AML-193 (cell line): ENCODE measurements at places on chromosomes 2 and 18.

DNA sequence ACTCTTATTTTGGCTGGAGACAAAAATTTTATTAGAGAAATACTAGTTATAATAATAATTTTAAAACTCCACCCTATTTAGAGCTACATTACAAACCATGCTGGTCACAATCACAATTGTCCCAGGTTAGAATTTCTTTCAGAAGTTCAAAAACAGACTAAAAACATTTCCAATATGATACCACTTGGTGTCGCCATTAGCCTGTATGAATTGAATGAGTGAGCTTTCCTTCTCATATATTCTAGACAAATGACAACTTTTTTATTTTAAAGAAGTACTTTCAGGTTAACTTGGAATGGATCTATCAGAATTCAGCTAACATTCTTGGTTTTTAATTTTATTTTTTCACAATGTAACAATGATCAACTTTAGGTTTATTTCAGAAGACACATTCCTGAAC lies 48.0 kb downstream of the SERPINB8 start:
- peak; percentile 7 for DNase-seq

GRCh38 chr2:27370816-27371620 lies 602 bp downstream of the SNX17 start:
- DNase-seq, result peak; percentile 80

DNA sequence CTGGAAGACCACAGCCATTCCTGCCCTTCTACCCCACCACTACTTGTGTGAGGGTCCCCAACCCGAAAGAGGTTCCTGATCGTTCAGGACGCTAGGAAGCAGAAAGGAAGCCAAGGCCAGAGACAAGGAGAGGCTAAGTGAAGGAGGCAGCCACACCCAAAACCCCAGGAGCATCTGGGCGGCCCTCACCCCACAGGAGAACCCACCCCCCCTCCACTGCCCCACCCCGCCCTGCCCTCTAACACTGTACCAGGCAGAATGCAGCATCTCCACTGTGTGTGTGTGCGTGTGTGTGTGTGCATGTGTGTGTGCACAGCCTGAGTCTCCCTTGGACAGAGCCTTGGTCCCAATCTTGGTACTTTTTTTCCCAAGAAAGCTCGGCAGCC lies 207.5 kb upstream of the HAAO start:
- no peak for DNase-seq

DNA sequence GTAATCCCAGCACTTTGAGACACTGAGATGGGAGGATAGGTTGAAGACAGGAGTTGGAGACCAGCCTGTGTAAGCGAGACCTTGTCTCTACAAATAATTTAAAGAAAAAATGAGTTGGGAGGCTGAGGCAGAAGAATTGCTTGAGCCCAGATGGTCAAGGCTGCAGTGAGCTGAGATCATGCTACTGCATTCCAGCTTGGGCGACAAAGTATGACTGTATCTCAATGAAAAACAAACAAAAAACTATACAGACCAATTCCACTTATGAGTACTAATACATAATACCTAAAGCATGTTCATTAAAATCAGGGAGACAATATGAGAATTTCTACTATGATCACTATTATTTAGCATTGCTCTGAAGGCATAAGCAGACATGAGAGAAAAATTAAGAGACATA lies 12.6 kb downstream of the RNF149 start:
- DNase-seq, result no peak

DNA sequence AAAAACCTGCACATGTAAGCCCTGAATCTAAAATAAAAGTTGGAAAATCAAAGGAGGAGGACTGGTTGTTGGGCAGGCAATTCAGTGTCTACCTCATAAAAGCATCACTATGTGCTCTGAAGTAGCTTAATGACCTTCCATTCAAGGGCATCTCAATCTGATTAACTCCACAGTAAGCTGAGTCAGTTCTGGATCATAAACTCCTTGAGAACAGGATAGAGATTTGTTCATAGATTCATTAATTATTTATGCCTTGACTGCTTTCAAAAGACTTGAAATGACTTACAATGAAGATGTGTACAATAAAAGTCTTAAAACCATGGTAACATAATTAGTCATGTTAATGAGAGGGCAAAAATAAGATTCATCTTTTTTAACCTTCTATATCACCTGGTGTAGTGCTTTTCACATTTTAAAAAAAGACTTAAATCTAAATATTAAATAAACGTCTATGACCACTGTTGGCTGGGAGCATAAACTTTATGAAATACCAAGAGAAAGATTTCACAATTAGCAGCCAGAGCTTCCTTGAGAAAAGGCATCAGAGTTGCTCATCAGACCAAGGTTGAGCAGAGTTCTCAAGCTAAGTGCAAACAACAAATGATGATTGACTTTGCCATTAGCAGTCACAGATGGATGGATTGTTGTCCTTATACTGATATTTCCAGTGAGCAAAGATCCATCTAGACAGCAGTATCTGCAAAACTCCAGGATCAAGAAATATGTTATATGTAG lies 237.3 kb upstream of the THUMPD2 start:
- no peak for DNase-seq

DNA sequence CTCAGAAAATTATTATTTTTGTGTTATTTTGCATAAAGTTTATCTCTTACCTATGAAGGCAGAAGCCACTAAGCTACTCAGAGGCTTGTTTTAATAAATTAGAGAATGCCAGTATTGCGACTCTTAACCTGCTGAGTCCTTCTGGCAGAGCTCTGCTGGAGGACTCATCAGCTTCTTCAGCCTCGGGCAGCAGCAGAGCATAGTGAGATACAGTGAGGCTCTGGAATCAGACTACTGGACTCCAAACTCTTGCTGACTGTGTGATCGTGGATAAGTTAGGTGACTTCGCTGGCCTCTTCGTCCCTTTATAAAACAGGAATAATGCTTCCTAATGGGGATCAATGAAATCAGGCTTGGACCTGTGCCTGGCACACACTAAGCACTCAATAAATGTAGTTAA lies 1.7 kb downstream of the PTRHD1 start:
- DNase-seq, result no peak

- no peak for DNase-seq
These were observed 67.1 kb upstream of the CNTNAP5 start for GRCh38 chr2:123958011-123958410.

DNA sequence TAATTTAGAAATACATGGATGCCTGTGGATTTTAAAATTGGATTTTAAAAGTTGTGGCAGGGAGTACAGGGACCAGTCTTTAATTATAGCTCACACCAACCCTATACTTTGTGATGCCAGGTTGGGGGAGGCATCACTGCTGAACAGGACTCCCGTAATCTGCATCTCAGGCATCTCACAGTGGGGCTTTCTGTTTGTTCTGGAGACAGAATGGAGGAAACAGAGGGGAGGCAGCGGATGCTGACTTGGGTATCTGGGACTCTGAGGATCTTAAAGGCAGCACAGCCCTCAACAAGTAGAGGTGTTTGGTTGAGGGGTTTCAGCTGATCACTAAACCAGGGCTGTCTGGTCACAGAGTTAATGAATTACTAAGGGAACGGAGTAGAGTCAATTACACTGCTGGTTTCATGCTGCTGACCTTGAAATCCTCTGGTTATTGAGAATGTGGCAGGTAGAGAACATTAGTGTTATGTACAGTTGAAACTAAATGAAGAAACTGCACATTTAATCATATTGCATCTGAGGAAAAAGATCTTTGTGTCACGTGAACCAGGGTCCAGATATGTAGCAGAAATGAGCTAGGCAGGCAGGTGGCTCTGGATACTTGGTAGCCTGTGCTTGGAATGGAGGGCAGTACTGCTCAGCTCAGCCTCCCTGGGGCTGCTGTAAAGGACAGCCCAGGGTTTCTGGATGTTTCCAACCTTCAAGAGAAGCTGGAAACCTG lies 40.3 kb downstream of the FHOD3 start:
- no peak for DNase-seq

DNA sequence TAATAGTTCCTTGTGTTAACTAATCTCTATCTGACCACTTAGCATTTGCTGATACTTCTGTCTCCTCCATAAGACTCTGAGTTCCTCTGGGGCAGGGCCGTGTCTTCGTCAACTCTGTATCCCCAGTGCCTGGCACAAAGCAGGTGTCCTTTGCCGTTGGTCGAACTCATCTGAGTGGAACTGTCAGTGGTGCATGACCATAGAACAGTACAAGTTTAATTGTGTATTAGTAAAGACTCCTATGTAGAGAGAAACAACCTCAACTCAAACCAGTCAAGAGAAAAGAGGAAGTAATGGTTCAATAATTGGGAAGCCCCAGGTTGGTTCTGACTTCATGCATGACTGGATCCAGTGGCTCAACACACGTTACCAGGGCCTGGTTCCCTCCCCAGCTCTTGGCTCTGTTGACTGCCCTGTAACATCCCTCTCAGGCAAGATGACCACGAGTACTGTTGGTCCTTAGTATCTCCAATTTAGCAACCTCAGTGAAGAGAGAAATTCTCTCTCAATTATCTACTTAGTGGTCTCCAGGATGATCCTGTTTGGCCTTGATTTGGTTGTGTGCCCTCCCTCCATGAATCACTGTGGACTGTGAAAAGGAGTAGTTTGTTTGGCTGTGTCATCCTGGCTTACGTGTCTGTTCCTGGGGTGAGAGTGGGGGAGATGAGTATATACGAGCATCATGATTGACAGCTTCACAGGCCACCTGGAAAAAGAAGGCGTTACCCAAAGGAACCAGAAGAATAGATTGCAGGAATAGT lies 58.5 kb upstream of the MSH6 start:
- DNase-seq, result peak; percentile 0

DNA sequence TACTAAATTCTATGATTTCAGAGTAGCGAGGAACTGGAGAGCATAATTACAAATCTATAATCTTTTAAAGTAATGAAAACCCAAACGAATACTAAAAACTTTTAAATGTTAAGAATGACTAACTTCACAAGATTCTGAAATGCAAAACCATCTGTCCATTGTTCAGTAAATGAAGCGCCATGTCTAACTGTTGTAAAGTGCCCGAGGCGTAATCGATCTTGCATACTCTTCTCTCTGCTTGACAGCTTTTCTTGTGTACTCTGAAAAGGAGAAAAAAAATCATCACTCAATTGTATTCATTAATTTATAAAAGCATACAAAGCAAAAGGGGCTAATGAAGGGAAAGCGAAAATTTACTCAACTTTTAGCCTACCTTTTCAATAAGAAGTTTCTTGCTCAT lies 111.0 kb downstream of the TLK1 start:
- no peak for DNase-seq

DNA sequence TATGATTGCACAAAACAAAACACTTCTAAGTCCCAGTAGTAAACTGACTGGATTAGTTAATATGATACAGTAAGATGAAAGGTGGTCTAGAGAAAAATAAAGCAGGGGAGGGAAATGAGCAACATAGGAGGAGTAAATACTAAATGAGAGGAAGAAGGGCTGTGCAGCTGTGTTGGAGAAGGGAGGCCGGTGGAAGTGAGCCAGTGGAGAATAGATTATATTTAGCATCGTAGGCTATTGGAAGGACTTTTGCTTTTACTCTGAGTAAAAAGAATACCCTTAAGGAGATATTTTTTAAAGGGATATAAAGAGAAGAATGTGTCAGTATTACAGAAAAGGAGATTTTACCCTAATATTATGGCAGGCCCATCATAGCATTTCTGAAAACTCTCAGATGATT lies 12.7 kb downstream of the WDR75 start:
- DNase-seq, result no peak

DNA sequence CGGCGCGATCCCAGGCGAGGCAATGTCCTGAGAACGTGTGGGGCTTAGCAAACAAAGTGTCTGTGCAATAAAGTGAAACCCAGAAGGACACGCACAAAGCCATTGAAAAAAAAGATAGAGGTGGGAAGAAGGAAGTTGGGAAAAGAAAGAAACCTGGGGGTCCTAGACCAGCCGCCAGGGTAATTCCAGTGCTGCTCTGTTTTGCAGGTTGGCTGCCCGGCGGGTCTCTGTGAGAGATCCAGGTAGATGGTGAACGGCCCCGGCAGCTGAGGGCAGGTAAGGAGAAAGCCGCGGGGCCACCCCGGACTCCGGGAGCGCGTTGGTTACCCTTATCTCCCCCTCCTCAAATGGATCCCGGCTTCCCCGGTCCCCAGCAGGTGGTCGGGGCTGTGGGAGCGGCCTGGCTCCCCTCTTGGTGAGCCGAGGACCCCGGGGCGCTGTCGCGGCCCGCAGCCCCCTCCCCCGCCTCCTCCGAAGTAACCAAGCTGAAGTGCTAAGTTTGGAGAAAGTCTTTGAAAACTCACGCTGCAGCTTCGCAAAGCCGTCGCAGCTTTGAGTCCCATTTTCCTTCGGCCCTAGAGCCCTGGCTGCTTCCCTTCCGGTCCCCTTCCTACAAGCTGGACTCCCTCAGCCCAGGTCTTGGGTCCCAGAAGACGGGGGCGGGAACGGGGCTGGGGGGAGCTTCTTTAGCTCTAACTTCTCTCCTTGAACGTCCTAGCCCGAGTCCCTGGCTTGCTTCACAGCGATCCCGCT lies 588 bp downstream of the OTX1 start:
- no peak for DNase-seq

DNA sequence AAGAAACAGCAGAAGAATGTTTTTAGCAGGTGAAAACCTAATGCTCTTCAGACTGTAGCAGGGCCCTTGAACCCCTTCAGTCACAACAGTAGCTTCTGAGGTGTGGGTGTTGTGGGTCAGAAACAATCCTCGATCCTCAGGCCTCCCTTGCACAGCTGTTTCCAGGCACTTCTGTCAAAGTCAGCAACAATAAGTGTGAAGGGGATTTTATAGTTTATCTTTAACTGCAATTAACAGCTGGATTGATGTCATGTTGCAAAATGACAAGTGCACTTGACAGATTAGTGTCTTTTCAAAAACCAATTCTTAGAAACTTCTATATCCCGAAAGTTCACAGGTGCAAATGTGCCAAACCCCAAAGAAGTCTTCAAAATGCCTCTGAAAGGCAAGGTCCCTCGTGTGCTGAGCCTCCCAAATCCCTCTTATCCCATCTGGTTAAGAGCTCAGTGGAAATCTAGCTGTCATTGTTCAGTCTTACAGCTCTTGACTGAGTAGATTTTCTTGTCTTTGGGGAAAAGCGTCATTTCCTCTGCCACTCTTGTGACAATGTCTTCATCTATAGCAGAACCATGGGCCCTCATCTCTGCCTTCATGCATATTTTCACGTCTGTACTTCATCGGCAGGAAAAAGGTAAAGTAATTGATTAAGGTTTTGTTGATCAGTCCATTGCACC lies 29.6 kb downstream of the M1AP start:
- no peak for DNase-seq

- no peak for DNase-seq
These were observed 50.1 kb upstream of the GAREM1 start for GRCh38 chr18:32520771-32521170.

GRCh38 chr2:233807215-233807865 lies 29.2 kb downstream of the MROH2A start:
- DNase-seq, result no peak

- no peak for DNase-seq
These were observed 114.0 kb downstream of the NEDD4L start for GRCh38 chr18:58158008-58158407.

DNA sequence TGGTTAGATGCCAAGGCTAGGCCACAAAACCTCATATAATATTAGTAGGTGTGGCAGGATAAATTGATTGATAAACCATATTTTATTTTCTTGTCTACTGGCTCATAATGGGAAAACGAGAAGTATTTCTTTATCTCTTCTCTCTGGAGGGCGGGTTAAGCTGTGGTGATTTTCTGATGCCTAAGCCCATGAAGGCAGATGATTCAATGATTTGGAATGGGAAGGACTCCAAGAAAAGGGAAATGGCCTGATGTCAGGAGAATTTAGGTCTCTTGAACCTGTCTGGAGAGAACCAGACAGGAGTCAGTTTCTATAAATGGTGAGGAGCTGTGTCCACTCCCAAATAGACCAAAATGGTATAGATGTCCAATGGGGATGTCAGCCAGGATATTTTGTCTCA lies 18.7 kb upstream of the MAP4K3 start:
- no peak for DNase-seq

- no peak for DNase-seq
These were observed 70.8 kb downstream of the EPHA4 start for GRCh38 chr2:221501210-221501882.

GRCh38 chr2:74425523-74425922 lies 4.0 kb downstream of the WDR54 start:
- DNase-seq, result no peak
